ENCODE measurements at places on chromosomes 1 and 21.
A peak's percentile ranks its signal among the peaks of the same experiment; 100 is the strongest.

GRCh38 chr1:42524330-42524729, 61.2 kb downstream of the CCDC30 start:
- DNase-seq, result no peak

DNA sequence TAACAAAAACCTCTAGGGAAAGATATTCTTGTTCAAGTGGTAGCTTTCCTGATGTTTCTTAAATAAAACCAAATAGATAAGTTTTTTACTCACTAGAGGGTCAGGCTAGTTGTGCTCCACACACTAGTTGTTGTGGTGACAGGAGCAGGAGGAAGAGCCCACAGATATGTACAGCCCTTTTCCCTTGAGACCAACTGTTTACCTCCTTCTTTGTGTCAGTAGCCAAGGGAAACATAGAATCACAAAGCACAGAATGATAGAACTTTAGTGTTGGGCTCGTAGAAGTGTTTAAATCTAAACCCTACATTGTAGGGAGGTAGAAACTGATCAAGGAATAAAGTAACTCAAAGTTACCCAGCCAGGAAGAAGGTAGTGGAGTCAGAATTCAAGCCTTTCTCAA, 309.0 kb downstream of the CTH start:
- DNase-seq, result no peak

GRCh38 chr1:215166886-215167285, 84.3 kb downstream of the KCNK2 start:
- DNase-seq, result no peak

DNA sequence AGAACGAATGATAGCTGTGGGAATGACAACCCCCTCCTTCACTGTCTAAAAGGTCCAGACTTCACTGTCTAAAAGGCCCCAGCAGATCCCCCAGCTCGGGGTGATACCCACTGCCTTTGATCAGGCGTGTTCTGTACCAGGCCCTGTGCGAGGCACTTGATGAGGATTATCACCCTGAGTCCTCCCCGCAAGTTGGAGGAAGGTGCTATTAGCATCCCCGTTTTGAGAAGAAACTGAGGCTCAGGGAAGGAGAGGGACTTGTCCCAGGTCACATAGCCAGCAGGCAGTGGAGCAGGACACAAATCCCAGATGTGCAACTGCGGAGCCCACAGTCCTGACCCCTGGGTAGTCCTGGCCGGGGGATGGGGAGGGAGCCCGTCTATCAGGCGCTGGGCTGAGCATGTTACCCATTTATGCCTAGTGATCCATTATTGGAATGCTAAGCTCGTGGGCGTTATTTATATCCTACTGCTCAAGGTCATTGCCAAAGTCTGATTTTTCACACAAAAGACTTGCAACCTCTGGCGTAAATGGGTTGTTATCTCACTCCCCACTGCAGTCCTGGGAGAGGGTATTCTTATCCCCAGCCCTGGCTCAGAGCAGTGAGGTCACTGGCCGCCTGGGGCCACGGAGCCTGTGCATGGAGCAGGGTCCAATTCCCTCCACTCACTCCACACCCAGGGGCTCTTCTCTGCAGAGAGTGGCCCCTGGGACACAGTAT, 722.2 kb downstream of the MATN1 start:
- DNase-seq, result no peak

DNA sequence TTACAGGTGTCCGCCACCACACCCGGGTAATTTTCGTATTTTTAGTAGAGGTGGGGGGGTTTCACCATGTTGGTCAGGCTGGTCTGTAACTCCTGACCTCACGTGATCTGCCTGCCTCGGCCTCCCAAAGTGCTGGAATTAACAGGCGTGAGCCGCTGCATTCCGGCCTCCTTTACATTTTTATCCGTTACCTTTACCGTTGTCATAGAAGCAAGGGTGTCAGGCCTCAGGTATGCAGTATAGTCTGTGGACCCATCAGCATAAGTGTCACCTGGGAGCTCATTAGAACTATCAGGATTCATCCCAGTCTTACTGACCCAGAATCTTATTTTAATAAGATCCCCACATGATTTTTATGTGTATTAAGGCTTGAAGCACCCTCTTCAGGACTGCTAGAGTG, 5.4 kb downstream of the CDC42 start:
- DNase-seq, result no peak

DNA sequence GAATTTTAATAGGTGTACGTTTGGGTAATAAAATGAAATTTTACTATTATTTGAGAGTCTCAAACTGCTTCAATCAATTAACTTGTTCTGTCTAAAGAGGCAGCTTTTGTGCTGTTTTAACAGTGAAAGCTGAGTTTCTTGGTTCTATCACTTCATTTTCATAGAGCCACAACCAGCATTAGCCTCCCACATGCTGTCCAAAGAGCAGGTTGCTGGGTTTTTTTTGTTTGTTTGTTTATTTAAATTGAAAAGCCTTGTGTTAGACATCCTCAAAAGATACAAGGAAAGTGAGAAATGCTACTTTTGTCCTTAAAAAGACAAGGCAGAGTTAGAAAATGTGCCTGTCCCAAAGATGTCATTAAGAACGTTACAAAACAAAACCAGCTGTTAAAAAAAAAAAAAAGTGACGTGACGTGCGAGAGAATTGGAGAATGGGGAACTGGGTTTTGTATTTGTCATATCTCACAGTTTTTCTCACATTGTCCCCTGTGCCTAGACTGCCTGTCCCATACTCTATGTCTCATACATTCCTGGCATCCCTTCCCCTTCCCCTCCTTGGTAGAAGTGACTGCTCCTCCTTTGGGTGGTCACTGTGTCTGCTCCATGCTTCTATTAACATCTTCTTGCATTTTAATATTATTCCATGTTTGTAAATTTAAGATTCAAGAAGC, 63.1 kb upstream of the CD34 start:
- DNase-seq, result peak; percentile 86

DNA sequence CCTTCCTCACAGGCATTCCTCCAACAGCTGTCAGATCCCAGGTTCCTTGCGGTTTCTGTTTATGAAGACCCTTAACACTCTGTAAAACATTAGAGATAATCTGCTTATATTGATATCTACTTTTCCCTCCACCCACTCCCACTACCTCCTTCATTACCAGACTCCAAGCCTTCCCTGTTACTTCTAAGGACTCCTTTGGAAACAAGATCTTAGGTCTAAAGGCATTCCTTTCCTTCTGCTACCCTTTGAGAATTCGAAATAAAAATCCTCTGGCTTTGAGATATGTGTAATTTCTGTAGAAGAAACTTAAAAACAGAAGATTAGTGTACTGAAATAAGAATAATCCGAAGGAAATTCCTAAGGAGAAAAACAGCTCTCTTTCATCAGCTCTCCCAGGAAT, 23.7 kb upstream of the LYPLAL1 start:
- DNase-seq, result no peak

DNA sequence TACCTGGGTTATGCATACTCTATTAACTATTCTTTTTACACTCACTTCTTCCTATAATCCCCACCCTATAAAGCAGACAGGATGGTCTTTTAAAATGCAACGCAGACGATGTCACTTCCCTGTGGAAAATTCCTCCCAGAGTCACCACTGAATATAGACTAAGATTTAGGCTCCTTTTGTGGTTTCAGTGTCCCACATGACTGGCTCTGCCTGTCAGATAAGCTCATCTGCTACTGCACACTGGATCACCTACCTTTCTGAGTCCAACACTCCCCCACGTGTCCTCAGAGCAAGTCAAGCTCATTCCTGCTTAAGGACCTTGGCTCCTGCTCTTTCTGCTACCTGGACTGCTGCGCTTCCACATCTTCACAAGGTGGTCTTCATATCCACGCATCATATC, 73.0 kb upstream of the SIPA1L2 start:
- DNase-seq, result no peak

- peak; percentile 91 for DNase-seq
Measured at GRCh38 chr1:228212966-228213844, 5.4 kb downstream of the OBSCN start.

DNA sequence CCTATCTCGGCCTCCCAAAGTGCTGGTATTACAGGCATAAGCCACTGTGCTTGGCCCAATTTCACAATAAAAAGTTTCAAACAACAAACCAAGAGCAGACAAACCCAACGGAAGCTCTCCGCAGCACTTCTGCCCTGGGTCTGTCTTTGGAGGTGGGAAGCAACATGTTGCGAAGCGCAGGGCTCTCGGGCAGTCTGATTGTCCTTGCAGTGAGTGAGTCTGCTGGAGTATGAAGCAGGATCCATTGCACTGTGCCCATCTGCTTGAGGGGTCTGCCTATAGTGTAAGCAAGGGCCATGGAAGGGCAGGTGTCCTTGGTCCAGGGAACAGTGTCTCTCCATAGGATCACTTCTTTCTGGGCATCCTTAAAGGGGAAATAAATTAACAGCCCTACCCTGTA, 14.6 kb upstream of the PARP1 start:
- no peak for DNase-seq

- no peak for DNase-seq
Measured at GRCh38 chr1:3651026-3651929, 1.0 kb upstream of the TP73 start.

- no peak for DNase-seq
Measured at GRCh38 chr1:2020310-2020655, 1.1 kb downstream of the GABRD start.

GRCh38 chr1:246875041-246876026, 56.4 kb downstream of the AHCTF1 start:
- DNase-seq, result peak; percentile 21

DNA sequence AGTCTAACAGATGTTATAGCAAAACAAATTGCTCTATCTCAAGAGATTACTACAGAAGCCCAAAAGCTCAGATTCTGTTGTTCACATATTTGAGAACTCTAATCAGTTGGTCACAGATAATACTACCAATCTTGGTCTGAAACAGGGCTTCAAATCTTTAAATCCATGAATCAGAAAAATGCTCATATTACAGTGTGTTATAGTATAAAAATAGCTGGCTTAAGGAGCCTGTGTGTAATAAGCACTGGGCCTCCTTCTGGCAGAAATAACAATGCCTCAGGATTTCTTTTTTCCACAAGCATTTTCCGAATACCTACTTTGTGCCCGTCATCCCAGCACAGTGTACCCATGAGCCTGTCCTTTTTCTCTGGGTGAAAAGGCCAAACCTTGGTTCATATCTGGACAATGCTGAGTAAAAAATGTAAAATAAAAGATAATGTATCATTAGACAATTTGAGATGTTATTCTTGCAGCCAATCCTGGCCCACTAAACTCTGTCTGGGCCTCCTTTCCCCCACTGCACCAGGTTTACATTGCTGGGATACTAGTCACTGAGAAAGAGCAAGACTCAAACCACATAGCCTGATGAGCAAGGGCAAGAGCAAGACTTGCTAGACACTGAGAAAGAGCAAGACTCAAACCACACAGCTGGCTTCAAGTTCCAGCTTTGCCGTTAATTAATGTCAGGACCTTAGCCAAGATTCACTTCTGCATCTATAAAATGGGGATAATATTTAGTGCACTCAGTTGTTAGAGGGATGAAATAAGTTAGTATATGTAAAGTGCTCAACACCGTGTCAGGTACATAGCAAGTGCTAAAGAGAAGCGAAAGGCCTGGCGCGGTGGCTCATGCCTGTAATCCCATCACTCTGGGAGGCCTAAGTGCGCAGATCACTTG, 17.0 kb upstream of the ADAR start:
- no peak for DNase-seq

- no peak for DNase-seq
Measured at GRCh38 chr1:19747761-19748160, 52.0 kb downstream of the TMCO4 start.

DNA sequence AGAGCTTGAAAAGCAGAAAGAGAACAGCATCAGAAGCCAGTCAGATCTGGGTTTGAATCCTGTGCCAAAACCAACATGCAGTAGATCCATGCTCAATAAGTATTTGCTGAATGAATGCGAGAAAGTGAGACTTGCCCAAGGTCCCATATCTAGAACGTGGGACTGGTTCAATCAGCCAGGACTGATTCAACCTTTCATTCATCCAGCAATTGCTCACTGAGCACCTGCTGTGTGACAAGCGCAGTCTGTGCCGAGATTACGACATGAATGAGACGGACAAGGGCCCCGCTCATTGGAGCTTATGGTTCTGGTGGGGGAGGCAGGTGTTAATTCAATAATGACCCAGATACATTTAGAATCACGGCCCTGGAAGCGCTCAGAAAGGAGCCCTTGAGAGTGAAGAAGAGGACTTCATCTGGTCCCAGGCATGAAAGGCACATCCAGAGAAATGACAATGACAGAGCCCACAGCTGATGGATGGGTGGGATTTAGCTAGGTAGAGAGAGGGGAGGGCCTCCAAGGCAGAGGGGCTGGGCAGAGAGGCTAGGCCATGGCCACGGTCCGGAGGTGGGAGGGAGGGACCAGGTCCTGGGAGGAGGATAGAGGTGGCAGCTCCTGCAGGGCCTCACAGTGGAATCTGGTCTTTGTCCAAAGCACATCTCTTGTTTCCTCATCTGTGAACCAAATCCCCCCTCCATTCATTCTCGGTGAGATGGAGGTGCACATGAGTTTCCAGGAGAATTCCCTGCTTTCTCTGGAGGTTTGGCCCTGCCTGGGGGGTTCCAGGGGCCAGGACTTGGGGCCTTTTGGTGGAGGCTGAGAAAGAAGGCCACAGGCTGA, 4.2 kb upstream of the FAM131C start:
- no peak for DNase-seq

DNA sequence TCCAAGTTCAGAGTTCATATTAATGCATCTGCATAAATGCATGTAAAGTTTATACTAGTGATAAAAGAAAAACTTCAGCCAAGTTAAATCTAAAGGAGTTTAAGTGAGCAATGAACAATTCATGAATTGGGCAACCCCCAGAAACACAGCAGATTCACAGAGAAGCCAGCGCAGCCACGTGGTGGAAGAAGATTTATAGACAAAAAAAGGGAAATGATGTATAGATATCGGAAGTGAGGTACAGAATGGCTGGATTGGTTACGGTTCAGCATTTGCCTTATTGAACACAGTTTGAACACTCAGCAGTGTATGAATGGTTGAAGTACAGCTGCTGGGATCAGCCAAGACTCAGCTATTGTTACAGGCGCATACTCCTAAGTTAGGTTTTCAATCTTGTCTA, 5.7 kb downstream of the AK5 start:
- DNase-seq, result no peak

- no peak for DNase-seq
Measured at GRCh38 chr21:35559829-35560225, 500.5 kb downstream of the SETD4 start.

GRCh38 chr1:61956784-61957183, 214.5 kb downstream of the PATJ start:
- no peak for DNase-seq

Data from suppressor macrophage treated with lipopolysaccharide for 4 hours (primary cell).